ENCODE measurements at places on chromosomes 5 and 9.

DNA sequence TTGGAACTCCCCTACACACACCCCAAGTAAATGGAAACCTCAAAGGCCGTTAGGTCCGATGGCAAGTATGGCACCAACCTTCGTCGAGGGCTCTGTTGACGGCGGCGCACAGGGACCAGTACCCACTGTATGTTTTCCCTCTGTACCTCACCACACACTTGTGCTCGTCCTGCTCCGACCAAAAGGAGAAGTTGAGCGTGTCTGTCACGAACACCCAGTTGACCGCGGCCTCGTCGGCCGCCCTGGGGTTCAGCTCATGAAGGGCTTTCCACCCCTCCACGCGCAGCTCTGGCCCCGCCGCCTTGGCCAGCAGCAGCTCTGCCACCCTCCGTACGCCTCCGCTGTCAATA lies 24.0 kb downstream of the HNRNPK start:
- no peak for DNase-seq

- DNase-seq: no peak
Observed at GRCh38 chr5:6261256-6261655, 117.1 kb downstream of the MED10 start.

GRCh38 chr9:81631218-81631745 lies 58.1 kb downstream of the TLE1 start:
- no peak for DNase-seq

DNA sequence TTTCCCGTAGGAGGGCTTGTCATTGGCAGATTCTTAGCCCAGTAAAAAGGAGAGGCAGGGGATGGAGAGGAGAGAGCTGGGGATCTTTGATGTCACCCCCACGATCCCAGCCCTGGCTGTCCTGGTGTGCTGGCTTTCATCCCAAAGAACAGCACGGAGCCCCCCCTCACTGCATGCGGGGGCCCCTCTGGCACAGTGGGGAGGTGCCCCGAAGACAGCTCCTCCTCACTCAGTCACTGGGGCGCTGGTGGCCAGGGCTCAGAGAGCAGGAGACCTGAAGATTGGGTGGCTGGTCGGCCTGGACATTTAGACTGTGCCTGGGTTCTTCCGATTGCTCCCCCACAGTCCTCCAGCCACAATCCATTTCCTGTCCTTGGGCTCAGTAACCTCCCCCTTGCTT lies 207.5 kb downstream of the MELK start:
- no peak for DNase-seq

DNA sequence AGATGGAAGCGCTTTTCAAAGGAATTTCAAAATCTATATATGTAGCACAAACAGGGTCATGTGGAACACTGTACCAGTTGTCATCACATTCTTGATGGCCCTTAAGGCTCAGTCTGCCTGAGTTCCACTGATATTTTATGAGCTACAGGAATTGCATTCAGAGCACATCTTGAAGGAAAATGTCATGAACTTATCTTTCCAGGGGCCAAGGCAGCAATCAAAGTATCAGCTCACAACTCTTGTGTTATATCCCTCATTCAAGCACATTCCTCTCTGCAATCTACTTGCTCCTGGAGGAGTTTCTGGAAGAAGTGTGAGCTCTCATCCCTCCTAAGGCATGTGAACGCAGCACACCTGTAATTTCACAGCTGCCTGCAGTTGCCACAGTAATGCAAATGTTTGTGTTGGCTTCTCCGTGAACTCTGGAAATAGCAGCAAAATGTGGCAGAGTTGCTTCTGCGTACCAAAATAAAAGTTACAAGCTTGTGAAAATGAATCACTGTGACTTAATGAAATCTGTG lies 89.7 kb upstream of the EQTN start:
- peak; percentile 63 for DNase-seq

GRCh38 chr5:64144425-64145215 lies 21.0 kb upstream of the RNF180 start:
- no peak for DNase-seq

DNA sequence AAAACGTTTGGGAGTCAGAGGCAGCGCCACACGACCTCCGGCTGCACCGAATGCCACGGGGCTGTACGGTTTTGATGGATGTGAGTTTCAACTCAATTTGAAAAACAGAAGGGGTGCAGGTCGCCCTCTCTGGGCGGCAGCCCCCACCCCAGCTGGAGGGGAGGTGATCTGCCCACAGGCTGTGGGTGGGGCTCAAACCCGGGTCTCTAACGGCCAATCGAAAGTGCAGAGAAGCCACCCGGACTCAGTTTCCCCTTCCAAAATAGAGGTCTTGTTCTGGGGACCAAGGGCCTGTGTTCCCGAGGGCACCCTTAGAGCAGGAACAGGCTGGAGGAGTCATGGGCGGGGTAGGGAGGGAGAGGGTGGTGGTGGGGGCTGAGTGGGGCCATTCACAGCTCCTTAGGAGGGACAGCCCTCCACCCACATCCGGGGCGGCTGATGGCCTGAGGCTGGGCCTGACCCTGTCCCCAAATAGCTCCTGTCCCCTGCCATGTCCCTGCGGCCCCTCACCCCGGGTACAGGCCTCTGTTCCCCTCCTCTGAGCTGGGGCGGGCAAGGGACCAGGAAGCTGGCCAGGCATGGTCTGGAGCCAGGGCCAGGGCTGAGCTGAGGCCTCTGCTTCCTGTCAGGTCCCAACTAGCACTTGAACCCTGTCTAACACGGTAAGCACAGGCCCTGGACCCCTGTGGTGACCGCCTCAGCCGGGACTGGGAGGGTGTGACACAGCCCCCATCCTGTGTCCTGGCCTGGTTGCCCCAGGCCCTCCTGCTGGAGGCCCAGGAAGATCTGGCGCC lies 22.6 kb upstream of the NOTCH1 start:
- DNase-seq: peak; percentile 28

DNA sequence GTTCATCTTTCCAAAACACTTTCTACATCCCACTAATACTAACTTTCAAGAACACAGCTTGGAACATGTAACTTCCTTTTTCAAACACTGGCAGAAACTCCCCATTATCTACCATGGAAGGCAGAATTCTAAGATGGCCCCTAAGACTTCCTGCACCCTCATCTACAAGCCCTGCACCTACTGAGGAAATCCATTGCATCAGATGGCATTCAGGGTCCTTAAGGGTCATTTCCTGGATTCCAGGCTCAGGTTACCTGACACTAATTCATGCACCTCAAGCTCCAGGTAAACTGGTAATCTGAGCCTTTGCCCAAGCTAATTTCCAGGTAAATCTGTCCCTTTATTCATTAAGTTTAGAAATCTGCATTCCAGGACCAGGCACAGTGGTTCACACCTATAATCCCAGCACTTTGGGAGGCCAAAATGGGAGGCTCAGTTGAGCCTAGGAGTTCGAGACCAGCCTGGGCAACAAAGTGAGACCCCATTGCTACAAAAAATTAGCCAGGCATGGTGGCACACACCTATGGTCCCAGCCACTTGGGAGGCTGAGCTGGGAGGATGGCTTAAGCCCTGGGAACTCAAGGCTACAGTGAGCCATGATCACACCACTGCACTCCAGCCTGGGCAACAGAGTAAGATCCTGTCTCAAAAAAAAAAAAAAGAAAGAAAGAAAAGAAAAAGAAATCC lies 91.6 kb downstream of the NFIB start:
- no peak for DNase-seq

DNA sequence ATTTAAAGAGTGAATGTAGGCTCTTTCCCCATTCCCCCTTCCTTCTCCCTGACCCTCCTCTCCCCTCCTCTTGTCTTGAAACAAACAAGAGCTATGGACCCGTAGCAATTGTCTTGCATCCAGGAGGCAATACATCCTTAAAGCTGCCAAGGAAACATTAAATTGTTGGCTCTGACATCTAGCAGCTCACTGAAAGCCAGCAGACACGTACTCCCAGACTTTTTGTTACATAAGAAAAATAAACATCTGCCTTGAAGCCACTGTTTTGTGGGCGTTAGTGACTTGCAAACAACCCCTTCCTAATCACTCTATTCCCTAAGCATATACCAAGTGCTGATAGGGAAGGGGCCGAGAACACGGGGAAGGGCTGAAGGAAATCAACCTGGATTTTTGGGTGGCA lies 8.6 kb downstream of the SLC45A2 start:
- DNase-seq: no peak

DNA sequence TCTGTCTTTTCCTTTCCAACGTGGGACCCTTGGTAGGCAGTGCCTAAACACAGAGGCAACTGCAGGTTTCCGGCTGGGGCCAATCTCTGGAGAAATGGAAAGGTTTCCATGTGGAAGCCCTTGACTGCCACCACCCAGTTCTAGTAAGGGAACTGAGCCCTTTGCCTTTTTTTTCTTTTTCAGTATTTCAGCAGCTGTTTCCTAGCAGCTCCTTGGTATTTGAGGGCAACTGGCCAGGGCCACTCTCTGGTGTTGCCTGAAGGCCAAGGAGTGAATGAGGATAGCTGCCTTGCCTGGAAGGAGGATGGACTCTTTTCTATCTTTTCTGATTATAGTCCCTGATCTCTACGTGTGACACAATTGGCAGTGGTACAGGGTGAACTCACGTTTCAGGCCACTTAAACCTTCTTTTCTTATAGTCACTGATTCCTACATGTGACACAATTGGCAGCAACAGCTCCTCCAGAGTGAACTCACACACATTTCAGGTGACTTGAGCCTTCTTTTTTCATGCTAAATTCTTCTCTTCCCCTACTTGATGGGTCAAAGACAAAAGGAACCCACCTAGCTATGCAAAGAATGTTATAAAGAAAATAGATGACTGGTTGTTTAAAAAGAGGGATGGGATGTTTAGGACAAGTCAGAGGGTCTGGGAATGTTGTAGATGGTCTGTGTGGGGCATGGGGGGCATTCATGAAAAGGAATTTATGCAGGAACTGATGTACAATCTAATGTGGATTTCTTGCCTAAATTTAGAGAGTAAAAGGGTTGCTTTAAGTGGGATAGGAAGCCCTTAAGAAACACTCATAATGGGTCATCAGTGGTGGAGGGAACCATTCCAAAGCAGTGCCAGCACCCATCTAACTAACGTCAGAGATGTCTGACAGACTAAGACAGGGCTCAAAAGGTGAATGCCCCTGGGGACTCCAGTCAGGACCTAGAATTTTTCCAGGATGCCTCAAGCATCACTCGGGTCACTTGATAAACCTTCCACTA lies 190.1 kb downstream of the TMEM232 start:
- no peak for DNase-seq

- no peak for DNase-seq
Observed at GRCh38 chr5:36535859-36536615, 70.4 kb upstream of the SLC1A3 start.

Measured in HT-29 (cell line).